ENCODE measurements at places on chromosomes 16 and 17.

DNA sequence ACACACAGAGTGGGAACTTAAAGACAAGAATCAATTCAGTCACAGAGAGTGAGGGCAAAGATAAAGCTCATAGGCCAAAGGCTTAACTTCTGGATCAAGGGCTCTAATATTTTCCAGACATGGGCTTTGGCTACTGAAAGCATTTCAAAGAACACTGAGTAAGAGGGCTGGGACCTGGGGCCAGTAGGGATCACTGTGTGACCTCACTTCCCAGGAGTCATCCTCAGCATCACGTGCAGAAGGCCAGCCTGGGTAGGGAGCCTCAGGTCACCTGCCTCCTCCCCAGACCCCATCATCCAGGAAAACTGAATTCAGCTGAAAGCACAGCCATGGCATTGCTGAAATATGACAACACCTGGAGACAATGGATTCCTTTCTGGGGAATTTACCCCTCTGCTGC, 163.5 kb downstream of the RAB11FIP4 start:
- no peak for DNase-seq

DNA sequence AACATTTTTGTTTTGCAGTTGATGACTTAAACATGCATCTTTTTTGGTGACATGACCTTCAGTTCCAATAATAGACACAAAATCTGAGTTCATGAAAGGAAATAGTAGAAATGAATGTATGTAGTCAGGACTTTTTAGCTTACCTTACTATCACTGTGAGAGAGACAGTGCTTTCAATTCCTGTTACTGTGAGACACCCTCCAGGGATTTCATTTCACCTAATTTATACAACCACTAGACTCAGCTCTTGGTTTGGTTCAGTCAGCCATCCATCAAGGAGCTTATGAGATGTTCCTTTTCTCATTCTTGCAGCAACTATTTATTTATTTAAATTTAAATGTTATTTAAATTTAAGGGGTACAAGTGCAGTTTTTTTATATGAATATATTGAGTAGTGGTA, 77.9 kb downstream of the MAP2K4 start:
- DNase-seq: no peak

- no peak for DNase-seq
Observed at GRCh38 chr16:86034421-86034919, 135.5 kb downstream of the IRF8 start.

DNA sequence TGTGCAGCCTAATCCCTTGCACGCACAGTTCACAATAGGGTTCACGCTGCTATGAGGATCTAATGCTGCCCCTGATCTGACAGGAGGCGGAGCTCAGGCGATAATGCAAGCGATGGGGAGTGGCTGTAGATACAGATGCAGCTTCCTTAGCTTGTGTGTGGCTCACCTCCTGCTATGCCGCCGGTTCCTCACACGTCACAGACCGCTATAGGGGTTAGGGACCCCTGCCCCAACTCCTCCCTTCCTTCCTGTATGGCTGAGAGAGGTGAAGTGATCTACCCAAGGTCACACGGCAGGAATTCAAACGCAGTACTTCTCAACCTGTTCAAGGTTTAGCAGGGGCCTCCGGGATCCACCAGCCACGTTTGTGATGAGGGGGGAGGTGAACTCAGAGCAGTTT, 13.4 kb upstream of the PLLP start:
- no peak for DNase-seq

DNA sequence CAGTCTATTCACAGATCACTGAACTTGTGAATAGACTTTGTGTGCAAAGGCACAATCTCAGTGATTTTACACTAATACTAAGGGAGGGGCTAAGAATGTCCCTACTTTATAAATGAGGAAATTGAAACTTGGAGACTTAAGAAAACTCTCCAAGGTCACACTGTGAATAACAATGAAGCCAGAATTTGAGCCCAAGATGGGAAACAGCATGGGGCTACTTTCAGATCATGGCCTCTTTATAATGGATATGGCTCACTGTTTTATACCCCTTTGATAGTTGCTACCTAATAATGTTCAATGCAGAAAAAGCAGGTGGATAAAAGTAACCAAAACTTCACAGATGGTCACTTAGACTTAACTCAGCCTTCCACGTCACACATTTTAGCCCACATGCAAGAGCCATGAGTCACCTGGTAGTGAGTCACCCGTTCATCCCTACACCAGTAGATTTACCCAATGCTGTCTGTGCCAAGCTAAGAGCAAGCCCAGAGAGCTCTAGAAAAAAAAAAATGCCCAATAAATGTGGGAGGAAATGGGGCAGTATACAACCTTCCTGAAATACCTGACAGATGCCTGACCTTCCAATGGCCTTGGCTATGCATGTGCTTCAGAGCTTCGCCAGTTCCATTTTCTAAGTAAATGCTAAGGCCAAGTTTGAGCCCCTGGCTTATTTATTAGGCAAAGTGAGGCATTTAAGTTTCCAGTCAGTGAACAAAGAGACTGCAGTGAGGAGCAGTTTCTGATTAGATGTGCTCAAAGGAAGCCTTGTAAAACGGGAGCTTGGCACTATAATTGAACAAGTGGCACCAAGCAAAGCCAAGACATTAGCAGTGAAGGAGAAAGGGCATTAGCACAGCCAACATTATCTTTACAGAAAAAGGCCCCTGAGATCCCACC, 219.7 kb downstream of the TMEM114 start:
- DNase-seq: no peak

GRCh38 chr16:23014592-23014991, 134.7 kb downstream of the USP31 start:
- peak; percentile 6 for DNase-seq

- DNase-seq: no peak
Observed at GRCh38 chr16:49564496-49565229, 191.1 kb downstream of the C16orf78 start.

DNA sequence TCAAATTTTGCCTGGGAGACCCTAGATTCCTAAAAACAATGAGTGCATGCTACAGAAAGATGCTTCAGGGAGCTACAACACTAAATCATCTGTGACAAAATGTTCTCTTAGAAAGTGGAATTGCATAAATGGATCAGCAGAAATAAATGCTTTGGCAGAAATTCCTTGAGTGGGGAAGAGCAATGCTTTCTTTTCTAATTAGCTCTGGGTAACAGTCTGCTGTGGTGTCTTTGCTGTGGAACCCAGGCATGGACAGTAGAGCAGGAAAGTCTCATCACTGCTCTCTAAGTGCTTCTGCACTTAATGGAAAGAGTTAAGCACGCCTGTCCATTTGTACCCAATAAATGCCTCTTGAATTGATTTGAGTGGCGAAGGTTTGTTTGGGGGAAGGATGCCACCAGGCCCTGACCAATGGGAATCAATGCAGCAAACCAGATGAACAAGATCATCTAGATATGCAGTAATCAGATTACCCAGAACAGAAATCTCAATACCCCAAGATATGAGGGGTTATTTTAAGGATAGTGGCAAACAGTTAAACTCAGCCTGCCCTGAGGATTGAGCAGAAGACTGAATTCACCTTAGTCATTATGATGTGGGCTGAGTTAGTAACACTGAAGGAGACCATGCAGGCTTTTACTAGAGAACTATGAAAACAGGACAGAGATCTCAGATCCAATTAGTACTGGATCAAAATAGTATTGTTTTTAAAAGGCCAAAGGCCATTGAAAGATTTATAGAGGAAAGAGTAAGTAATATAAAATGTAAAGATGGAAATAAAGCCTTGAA, 13.6 kb downstream of the HLF start:
- no peak for DNase-seq

GRCh38 chr16:64919929-64920607, 201.8 kb downstream of the CDH11 start:
- DNase-seq: no peak

GRCh38 chr16:10171221-10171620, 11.0 kb downstream of the GRIN2A start:
- no peak for DNase-seq

- DNase-seq: peak; percentile 59
Observed at GRCh38 chr17:63445954-63446752, at the start of gene CYB561. Gene CYB561 (minus strand): TSS chr17:63446306. CDS start chr17:63437547, 8,759 bp downstream.

DNA sequence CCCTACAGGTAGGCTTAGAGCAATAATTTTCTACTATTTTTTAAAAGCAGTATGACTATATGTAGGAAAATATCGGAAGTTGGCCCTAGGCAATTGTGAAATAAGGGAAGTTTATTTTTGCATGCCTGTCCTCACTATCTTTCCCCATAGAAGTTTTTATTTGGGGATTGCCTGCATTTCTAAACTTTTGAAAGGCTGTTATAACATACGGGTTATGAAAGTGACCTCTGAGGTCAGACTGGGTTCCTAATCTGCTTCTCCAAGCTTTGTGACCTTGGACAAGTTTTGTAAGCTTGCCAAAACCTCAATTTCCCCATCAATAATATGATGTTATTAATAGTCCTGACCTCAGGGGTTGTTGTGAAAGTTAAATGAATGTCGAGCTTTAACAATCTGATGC, 67.1 kb downstream of the ARHGAP44 start:
- no peak for DNase-seq

DNA sequence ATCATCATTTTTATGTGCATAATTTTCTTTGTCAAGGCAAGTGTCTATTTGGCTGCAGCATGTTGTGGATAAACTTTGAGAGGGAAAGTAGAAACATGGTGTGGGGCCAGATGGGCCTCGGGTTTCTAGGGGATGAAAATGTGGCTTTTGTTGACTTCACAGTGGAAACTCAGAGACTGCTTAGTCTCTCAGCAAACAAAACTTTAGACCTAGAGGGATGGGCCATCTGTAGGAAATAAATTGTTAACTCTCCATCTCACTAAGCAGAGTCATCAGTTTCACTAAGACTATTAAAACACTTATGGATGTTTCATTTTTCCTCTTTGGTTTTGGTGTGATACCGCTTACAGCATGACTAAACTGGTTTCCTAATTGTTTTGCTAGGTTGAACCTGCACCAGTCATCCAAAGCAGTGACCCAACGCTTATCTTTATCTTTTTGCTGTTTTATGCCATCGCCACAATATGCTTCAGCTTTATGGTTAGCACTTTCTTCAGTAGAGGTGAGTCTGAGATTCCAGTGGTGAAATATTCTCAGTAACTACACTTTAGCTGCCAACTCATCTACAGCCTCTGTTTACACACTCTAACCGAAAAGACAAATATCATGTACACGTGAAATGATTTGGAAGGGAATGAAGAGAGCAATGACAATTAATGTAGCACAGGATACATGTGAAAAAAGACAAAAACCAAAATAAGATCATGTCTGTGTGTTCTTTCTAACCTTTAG, 60.6 kb upstream of the CRYM start:
- DNase-seq: peak; percentile 60

- no peak for DNase-seq
Observed at GRCh38 chr16:54652201-54652770, 278.4 kb upstream of the IRX5 start.

- DNase-seq: no peak
Observed at GRCh38 chr17:81902023-81902652, at the start of gene NPB. Gene NPB (plus strand): TSS chr17:81902238. CDS start chr17:81902278, 40 bp downstream.

DNA sequence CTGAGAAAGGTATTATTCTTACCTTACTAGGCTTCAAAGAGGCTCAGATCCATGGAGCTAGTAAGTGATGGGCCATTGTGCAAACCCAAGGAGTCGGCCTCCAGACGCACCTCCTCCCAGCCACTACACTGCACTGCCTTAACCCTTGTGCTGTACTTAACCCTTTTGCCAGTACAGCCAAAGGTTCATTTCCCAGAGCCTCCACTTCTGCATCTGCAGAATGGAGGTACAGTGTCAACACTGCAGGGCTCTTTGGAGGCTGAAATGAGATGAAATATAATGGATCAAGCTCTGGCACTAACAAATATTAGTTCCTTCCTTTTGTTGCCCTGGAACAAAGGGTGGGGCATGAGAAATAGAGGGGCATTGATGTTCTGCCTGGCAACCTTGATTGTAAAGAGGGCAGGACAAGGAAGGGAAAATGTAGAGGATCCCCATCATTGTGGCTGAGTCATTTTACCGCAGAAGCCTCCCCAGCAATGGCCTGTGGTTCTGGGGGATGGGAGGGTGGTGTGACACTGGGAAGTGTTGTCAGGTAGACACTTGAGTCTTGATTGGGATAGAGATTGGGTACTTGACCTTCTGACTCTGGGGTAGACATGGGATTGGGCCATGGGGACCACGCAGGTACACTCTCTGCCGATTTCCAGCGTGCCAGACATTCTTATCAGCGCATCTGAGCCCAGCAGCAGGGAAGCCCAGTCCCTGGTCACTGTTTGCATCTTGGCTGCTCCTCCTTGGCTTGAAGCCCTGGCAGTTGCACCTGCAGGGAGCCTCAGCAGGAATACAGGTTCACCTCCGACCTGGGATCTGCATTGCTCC, 84.0 kb downstream of the MSI2 start:
- DNase-seq: no peak

- no peak for DNase-seq
Observed at GRCh38 chr17:62911114-62911513, 54.9 kb upstream of the TANC2 start.

DNA sequence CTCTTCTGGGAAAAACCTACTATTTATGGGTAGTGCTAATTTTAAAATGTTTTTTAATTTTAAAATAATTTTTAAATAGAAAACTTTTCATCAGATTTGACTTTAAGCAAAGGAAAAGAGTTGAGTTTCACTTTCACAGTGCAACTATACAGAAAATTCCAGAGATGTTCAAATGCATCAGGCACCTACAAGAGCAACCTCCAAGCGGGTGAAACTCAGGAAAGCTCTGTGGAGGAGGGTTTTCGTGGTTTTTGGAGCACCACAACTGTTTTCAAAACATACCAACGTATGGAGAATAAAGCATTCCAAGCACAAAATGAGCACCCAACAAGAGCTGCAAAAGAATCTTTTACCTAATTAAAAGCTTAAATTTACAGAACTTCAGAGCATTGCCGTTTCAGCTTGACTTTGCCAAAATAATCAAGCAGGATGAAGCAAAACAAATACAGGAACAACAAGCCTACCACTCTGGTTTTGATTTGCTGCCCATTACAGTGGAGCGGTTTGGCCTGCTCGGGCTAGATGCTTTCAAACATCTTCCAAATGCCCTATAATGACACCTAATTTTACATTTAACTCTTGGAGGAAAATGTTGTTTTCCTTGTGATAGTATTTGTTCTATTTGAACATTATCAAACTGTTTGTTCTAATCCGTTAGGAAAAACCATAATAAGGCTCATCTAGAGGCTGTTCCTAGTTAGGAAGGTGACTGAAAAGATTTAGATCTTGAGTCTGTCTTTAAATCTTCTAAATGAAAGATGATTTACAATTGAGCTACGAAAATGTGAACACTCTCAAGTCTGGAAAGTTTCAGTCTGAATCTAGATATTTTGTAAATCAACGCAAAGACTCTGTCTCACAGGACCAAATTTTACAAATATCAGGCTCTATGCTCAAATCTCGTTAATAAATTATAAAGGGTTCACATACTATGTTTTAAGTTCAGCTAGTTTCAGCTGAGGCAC, 34.5 kb downstream of the NACA2 start:
- DNase-seq: no peak
